ENCODE measurements at places on chromosomes 16 and 17.

DNA sequence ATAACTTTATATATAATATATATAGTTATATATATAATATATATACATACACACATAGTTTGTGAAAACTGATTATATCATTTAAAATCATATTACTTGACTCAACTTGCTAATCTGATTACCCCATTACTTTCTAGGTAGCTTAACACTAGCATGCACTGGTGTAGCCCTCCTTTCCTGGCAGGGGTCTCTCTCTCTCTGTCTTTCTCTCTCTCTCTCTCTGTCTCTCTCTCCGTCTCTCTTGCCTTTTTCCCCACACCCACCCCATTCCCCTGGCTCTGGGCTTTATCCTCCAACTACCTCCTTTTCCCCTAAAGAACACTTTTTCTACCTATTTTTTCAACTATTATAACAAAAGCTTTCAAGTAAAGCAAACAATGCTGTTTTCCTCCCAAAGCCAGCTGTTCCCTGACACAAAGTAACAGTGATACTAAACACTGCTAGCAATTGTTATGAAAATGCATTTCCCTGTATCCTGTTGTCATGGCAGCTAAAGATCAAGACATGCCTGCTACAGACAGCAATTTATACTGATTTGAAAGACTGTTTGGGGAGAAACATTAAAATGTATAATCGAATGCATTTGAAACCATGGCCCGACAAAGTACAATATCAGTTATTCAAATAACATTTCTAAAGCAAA lies 89.4 kb downstream of the CHD9NB start:
- no peak for DNase-seq

DNA sequence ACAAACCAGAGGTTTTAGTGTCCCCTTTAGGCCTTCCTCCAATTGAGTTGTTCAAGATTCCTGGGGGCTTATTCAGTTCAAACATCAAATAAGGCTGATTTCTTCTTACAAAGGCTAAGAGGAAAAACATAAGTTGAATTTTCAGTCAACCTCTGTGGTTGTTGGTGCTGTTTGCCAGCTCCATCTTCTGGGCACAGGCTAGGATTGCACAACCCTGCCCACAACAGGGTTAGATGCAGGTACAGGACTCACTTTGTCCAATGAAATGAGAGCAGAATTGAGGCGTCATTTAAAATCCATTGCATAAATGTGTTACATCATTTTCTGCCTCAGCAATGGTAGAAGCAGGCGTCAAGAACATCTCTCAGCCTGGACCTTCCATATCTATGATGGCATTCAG lies 173.3 kb downstream of the PMP22 start:
- no peak for DNase-seq

GRCh38 chr17:66538776-66539175 lies 236.4 kb downstream of the PRKCA start:
- no peak for DNase-seq

GRCh38 chr16:23245268-23245667 lies 56.8 kb upstream of the SCNN1B start:
- no peak for DNase-seq

GRCh38 chr17:75557075-75557851 lies 30.3 kb upstream of the MYO15B start:
- DNase-seq: no peak

- DNase-seq: no peak
Observed at GRCh38 chr16:73059779-73060615, 12.1 kb upstream of the ZFHX3 start.

DNA sequence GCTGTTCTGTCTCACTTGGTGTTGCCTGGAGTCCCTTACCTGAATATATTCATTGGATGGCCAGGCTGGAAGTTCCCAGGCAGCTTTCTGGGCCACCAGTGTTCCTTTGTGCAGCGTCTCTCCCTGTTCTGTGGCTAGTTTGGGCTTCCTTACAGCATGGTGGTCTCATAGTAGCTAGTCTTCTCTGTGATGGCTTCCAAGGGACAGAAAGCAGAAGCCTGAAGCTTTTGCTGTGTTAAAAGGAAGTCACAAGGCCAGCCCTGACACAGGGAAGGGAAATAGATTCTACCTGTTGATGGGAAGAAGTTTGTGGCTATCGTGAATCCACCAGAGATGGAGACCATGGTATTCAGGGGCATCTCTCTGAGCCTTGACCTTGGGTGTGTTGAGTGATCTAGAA lies 34.6 kb downstream of the PLCG2 start:
- DNase-seq: no peak

GRCh38 chr17:14748036-14748710 lies 447.3 kb downstream of the HS3ST3B1 start:
- no peak for DNase-seq

GRCh38 chr16:80580109-80580832 lies 39.5 kb downstream of the DYNLRB2 start:
- peak; percentile 76 for DNase-seq

DNA sequence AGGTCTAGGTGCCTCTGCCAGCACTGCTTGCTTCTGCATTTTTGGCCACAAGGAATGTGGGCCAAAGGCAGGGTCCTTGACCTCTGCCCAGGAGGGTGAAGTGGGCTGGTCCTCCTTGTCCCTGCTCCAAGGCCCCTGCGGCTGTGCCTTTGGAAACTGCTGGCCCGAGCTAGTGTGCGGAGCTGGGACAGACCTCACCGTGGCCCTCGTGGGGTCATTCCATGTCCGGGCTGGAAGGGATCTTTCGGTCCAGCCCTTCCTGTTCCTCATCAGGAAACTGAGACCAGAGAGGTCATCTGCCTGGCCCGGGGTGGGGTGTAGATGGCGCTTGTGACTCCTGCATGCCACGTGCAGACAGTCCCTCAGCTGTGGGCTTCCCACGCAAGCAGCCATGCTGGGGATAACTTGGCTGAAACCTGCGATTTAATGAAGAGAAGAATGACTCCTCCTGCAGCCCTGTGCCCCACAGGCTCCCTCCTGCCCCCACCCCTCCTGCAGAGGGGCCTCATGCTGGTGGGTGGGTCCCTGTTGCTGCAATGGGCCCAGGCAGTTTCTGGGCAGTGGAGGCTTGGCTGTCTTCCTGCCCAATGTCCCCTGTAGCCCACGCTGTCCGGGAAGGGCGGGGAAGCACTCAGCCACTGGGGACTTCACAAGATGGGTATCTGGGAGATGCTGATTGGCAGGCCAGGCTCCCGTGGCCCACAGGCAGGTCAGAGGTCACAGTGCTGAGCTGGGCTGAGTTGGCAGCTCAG lies 245.2 kb downstream of the SEC14L1 start:
- no peak for DNase-seq

DNA sequence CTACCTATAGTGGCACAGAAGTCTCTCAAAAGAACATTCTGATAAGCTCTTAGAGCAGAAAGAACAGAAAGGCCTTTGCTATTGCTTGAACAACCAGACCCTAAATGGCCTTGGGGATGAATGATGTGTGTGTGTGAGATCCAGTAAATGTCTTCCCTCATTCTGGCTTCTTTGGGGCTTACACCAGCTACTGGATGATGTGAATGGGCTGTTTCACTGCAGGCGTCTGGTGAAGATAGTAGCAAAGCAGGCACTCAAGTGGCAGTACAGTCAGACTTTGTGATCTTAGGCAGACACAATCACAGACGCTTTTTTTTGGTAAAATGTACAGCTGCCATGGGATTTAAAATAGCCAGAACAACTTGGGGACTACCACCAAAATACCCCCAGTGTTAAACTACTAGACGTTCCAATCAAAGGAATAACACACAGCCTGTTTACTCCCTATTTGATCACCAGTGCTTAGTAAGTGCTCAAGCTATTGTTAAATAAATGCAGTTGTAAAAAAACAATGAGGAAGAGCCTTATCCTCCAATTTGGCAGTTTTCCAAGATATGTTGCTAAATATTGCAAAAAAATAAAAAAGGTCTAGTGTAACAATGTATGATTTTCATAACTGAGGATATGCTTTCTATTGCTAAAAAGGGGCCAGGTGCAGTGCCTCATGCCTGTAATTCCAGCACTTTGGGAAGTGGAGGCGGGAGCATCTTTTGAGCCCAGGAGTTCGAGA lies 17.9 kb downstream of the NDUFAB1 start:
- no peak for DNase-seq

DNA sequence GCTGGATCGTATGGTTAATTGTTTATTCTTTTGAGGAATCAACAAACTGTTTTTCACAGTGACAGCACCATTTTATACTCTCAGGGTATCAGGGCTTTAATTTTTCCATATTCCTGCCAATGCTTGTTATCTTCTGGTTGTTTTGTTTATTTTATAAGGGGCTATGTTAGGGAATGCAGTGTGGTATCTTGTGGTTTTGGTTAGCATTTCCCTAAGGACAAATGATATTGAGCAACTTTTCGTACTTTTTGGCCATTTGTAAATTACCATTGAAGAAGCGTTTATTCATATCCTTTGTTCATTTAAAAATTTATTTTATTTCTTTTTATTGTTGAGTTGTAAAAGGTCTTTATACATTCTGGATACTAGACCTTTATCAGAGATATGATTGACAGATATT lies 322.0 kb upstream of the SALL1 start:
- DNase-seq: no peak

GRCh38 chr17:28141773-28142172 lies 99.3 kb downstream of the NLK start:
- no peak for DNase-seq

GRCh38 chr17:28760601-28761562 lies 17.1 kb downstream of the TRAF4 start:
- DNase-seq: no peak

- DNase-seq: no peak
Observed at GRCh38 chr16:19809121-19809635, 75.5 kb downstream of the GPRC5B start.

DNA sequence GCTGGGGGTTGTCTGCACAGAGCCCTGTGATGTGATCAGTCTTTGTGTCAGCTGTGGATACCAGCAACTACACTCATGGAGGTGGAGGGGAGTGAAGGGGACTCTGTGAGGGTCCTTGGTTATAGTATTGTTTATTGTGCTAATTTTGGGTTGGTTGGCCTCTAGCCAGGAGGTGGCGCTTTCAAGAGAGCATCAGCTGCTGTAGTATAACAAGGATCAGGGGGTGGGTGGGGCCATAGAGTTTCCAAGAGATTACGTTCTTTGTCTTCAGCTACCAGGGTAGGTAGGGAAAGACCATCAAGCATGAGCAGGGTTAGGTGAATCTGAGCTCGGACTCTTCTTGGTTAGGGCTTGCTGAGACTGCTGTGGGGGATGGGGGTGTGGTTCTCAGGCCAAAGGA lies 97.1 kb upstream of the HS3ST3A1 start:
- no peak for DNase-seq

- DNase-seq: no peak
Observed at GRCh38 chr17:56291226-56291805, 138.0 kb downstream of the ANKFN1 start.

DNA sequence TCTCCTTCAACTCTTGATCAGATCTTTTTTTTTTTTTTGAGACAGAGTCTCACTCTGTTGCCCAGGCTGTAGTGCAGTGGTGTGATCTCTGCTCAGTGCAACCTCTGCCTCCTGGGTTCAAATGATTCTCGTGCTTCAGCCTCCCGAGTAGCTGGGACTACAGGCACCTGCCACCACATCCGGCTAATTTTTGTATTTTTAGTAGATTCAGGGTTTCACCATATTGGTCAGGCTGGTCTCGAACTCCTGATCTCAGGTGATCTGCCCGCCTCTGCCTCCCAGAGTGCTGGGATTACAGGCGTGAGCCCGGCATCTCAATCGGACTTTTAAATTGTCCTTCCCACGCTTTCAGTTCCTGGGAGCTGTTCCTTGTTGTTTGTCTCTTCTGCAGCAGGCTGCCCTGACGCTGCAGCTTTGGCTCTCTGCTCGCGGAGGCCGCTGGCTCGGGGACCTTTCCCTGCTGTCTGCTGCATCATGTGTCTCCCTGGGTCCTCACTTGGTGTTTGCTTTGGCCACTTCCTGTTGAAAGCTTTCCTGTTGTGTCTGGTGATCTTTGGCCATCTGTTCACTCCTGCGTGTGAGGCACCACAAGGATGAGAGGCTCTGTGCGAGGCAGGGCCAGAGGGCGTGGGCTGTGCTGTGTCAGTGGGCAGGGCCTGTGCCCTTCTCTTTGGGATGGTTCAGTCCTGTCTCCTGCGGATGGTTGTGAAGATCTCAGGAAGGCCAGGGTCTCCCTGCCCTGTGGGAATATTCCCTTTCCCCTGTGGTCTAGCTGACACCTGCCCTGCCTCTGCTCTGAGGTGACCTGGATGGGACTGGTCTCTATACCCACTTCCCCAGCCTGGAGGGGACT lies 18.4 kb upstream of the CAPN15 start:
- no peak for DNase-seq

DNA sequence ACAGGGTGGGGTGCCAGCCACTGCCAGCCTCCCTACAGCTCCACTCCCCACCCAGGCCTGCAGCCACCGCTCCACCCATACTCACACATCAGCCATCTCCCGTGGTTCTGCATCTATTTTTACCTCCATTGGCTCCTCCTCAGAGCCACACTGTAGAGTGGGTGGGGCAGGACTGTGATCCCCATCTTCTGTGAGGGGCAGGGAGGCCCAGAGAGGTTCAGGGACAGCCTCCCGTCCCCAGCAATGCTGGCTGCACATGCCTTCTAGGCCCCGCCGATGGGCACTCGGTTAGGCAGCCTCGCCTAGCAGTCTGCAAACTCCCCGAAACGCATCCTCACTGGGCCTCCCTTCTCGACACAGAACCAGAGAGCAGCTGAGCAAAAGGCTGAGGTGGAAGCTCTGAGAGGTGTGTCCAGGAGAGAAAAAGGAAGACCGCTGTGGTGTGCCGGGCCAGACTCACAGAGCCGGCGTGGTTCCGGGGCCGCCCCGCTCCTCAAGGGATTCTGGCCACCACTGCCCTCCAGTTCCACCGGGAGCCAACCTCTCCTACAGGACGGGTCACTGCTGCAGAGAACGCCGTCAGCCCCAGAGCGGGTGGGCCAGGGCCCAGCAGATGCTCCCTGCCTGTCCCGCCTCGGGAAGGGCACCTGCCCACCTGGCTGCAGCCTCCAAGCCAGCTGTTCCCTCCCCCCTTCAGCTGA lies 71.9 kb downstream of the ABR start:
- no peak for DNase-seq

GRCh38 chr16:3036726-3037315 lies at the start of gene BICDL2:
Gene BICDL2, minus strand, starts transcription at chr16:3036944. Its CDS starts 1,448 bp downstream, at chr16:3035496.
- no peak for DNase-seq

GRCh38 chr17:71338396-71338795 lies 782.4 kb upstream of the SOX9 start:
- DNase-seq: no peak

- DNase-seq: no peak
Observed at GRCh38 chr17:34487626-34488025, 91.8 kb upstream of the TMEM132E start.

GRCh38 chr17:1227917-1228780 lies 42.1 kb upstream of the BHLHA9 start:
- no peak for DNase-seq

- DNase-seq: no peak
Observed at GRCh38 chr17:14086189-14086588, 16.9 kb downstream of the COX10 start.

DNA sequence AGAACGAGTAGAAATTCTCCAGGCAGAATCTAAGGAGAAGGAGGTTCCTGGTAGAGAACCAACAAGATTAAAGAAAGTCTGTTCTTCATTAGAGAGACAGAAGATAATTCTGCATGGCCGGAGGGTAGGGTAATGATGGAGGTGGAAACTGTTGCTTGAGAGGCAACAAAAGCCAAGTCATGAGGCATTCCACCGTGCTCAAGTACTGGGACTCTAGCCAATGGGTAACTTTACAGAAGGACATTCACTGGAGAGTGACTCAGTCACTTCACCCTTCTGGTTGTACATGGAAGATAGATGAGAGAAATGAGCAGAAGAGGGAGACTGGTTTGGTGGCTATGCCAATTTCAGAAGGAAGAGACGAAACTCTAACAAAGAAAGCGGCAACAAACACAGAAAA lies 53.6 kb upstream of the ANKFN1 start:
- DNase-seq: no peak

GRCh38 chr17:76796081-76796480 lies 58.2 kb downstream of the MFSD11 start:
- DNase-seq: no peak
